Brain (organoid and tissue), 16 donors: ENCODE measurements at places on chromosomes 13 and 19.

GRCh38 chr13:113562844-113563243, 21.7 kb upstream of the TFDP1 start:
- DNase-seq = no peak

DNA sequence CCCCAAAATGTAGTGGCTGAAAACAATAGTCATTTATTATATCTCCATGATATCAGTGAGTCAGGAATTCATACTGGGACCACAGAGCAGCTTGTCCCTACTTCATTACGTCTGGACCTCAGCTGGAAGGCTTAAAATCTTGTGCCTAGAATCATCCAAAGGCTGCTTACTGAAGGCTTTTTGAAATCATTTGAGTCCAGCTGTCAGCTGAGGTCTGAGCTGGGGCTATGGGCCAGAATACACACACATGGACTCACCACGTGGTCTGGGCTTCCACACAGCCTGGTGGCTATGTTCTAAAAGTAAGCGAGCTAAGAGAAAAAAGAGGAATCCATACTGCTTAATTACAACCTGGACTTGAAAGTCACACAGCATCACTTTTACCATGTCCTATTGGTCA, 209.2 kb downstream of the KCTD12 start:
- DNase-seq = peak; percentile 46

DNA sequence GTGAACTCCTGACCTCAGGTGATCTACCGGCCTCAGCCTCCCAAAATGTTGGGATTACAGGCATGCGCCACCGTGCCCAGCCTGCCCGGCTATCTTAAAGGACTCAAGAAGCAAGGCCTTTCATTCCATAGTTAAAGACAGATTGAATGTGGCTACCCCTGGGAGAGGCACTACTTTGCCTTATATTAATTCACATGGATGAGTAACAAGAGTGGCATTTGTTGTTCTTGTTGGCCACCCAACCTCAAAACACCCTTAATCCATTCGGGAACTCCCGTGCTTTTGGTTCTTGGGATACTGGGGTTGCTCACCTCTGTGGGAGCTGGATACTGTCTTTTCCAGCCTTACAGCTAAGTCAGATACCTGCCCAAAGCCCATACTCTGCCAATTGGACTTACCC, 34.4 kb upstream of the ABCC4 start:
- no peak for DNase-seq

DNA sequence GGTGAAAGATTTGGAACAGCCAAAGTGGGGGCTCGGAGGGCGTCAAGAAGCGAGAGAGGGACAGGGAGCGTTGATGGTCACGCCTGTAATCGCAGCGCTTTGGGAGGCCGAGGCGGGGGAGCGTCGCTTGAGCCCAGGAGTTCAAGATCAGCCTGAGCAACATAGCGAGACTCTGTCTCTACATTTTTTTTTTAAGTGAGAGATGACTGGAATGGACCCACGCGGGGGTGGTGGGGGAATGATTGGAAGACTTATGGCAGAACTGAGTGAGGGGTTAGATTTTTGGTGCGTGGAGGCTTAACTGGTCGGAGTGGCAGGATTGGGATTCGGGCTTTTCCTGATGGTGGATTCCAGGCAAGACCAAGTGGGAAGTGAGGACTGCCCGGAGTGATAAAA, 725 bp downstream of the PSMD8 start:
- no peak for DNase-seq

DNA sequence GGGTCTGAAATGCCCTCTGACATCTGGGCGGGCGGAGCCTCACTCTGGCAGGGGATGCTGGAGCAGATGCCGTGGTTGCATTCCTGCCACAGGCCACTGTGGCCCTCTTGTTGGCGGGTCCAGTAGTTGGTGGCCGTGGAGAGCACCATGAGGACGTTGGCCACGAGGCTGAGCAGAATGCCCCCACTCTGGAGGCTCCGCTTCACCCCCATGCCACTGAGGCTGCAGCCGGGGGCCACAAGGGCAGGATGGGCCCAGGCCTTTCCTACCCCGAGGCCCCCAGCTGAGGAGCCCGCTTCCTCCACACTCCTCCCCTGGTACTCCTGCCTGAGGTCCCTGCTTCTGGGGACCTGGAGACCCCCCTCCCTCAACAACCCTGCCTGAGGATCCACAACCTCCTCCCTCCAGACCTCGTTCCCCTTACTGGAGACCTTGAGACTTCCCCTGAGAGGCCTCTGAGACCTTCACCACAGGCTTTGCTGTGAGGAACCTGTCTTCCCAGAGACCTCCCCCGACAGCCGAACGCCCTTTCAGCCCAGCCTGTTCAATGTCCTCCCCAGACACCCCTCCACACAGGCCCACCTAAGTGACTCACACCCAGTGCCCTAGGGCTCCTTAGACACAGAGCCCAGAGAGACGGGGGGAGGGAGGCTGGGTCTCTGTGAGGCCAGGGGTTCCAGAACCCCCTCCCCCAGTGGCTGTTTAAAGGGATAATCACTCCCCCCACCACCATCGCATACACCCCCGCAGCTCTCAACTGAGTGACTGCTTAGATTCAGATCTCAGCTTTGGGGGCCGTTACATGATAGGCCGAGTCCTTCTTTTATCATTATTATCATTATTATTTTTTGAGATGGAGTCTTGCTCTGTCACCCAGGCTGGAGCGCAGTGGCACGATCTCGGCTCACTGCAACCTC, at the start of gene CLDND2:
Gene CLDND2, minus strand, starts transcription at position 638 of the 917 bp plus-strand sequence. Its CDS starts 426 bp downstream, at position 212.
- DNase-seq = no peak

GRCh38 chr13:93559718-93560117, 333.1 kb downstream of the GPC6 start:
- peak; percentile 18 for DNase-seq

DNA sequence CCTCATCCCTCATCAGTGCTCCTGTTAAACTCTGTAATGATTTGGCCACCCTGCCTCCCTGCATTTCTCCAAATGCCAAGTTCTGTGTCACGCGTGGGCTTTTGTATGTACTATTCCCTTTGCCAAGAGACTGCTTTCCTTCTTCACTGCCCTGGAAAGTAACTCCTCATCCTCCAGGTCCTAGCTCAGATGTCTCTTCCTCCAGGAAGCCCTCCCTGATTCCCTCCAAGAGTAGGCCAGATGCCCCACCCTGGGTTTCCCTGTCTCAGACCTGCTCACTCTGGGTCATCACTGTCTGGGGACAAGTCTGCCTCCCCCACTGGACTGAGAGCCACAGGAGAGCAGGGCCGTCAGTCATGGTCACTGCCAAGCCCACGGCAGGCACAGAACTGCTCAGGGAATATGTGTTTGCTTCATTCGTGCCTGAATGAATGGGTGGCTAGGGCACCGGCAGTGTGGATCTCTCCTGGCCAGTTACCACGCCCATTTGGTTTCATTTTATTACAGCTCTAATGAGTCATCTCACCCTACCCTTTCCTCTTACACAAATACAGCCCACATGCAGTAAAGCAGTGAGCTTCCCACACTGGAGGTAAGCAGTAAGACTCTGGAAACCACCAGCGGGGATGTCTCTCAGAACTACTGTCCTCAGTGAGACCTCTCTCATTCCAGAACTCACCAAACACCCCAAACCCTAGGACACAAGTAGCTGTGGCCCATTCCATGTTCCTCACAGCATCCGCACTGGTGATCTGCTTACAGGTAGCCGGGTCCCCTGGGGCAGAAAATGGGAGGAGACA, 12.1 kb upstream of the GPR4 start:
- no peak for DNase-seq

DNA sequence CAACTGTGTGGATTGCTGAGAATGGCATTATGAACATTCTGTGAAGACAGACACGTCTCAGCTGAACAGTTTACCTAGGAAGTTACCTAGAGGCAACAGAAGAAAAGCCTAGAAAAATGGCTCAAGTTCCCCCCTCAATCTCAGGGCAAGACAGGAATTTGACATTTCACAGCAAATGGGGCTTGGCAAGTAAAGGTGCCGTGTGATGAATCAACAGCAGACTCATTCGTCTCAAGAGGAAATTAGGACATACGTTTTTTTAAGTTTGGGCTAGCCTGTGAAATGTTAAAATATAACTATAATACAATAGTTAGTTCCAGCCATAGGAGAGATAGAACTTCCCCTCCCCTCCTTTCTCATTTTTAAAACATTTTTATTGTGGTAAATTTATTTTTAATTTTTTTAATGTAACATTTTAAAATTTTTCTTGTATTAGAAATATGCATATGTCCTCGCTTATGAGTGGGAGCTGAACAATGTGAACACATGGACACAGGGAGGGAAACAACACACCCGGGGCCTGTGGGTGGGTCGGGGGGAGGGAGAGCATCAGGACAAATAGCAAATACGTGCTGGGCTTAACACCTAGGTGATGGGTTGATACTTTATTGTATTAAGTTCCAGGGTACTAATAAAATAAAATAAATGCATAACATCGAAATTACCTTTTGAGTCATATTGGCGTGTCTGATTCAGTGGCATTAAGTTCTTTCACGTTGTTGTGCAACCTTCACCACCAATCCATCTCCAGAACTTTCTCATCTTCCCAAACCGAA, 116.0 kb downstream of the COL4A2 start:
- no peak for DNase-seq

DNA sequence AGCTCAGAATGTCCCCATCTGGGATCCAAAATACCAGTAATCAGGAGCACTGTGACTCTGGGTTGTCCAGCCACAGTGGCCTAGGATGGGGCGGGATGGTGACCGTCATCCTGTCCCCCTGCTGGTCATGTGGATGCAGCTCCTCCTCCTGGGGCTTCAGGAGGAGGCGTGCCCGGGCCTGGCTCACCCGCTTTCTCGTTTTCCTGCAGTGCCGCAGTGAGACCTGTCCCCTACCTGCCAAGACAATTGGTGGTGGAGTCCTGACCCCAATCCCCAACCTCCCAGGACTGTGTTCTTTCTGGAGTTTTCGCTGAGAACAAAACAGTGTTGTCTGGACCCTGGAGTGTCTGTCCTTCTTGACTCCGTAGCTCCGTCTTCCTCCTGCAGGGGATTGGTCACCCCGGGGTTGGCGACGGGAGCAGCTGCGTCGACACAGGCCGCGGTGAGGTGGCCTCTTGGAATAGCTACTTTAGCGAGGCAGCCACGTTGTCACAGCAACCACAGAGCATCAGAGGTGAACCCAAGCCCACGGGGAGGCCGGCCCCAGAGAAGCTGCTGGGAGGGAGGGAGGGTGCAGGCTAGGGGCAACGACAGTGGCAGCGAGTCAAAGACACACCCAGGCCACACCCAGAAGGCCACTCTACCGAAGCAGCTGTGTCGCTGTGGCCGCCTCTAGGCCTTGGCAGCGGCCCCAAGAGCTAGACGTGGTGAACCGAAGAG, 10.2 kb upstream of the EMC10 start:
- peak; percentile 49 for DNase-seq
